Activated gamma-delta T cell treated with Interleukin-2 at 50 U/mL for 16 hours (primary cell): ENCODE measurements at places on chromosomes 16 and 17.

DNA sequence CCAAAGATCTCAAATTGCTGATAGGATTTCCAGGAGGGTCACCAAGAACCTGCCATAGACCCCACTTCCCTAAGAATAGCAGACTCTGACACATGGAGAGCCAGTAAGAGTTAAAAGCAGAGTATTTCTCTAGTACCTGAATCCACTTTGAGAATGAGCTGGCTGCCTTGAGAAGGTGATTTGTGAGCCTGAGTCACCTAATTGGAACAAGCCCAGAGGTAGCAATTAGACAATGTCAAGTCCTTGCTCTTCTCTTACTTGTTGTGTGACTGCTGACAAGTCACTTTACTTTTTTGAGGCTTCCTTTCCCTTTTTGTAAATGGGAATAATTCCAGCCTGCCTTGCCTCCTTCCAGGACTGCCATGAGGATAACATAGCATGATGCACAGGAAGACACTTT is 76.1 kb upstream of the ASIC2 start:
- no peak for DNase-seq

GRCh38 chr16:592518-593306 is 2.8 kb downstream of the RAB40C start:
- no peak for DNase-seq

DNA sequence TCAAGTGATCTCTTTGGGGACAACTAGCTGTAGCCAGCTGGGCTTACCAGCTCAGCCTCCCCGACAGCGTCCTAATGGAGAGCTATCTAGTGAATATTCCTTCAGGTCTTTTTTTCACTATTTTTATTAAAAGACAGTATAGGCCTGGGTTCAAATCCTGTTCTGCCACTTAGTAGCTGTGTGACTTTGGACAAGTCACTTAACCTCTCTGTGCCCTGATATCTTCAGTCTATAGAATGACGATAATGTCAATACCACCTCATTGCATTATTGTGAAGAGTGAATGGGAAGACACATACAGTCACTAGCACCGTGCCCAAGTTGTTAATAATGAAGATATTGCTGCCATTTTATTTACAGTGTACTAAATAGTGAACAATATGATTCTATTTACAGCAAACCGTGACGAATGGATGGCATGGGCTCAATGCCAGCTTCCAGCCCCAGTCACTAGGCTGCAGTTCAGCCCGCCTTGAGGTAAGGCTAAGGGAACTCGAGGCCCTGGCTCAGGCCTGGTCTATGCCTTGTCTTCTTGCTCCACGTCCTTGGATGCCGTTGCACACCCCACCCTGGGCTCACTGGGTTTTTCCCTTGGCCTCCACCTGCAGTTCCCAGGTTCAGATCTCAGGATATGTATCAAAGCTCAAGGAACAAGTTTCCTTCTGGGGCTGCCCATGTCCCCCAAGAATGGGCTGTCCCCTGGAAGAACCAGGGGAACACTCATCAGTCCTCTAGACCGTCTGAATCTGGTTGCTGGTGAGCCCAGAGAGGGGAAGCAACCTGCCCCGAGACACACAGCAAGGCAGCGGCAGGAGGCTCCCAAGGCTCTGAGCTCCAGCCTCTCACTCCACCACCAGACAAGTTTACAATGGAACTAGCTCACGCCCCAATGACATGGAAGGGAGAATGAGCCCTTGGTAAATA is 95.4 kb upstream of the TNRC6C start:
- DNase-seq = no peak

- no peak for DNase-seq
Observed at GRCh38 chr17:15124264-15124595, 140.9 kb downstream of the PMP22 start.

GRCh38 chr17:50265212-50265611 is 9.1 kb upstream of the TMEM92 start:
- DNase-seq = no peak

DNA sequence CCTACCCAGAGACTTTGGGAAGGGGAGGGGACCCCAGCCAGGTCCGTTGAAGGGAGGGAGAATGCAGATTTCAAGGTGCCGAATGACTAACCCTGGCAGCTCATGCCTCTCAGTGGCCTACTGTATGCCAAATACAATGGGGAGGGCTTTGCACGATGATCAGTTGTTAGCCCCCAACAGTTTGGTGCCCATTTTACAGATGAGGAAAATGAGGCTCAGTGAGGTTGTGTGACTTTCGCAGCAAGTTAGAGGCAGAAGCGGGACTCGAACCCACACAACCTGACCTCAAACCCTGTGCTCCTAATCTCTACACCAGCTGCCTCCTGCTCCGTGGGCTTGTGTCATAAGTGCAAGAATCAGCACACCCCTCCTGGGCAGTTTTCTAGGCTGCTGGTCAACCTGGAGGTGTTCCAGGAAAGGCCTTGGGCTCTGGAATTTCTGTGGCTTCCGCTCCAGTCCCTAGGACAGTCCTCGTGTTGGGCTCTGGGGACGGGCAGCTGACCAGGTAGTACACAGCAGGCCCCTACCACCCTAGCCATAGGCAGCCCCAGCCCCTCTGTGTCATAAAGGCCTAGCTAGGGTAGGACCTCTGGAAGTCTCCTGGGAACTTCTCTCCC is 11.9 kb upstream of the NAGPA start:
- DNase-seq = no peak

DNA sequence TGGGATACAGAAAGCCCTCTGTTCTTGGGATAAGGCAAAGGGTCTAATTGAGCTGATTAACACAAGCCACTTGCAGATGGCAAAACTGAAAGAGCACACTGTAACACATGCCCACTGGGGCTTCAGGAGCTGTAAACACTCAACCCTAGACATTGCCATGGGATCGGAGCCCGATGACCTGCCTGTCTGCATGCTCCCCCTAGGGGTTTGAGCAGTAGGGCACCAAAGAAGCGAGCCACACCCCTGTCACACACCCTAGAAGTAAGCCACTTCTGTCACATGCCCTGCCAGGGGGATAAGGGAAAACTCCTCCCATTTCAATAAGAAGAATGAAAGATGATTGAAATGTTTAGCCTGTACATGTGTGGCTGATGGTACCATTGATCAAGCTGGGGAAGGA is 81.3 kb upstream of the IRX6 start:
- no peak for DNase-seq

- no peak for DNase-seq
Observed at GRCh38 chr17:80844418-80844990, 147.1 kb upstream of the CHMP6 start.

DNA sequence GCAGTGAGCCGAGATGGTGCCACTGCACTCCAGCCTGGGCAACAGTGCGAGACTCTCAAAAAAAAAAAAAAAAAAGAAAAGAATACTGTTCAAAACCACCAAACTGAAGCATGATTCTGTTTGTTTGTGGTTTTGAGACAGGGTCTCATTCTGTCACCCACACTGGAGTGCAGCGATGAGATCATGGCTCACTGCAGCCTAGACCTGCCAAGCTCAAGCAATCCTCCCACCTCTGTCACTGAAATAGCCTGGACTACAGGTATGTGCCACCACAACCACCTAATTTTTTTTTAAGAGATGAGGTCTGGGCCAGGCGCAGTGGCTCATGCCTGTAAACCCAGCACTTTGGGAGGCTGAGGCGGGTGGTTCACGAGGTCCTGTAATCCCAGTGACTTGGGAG is 4.3 kb downstream of the SUMO2 start:
- DNase-seq = no peak

- DNase-seq = no peak
Observed at GRCh38 chr17:1906662-1907101, 76.9 kb downstream of the RPA1 start.

DNA sequence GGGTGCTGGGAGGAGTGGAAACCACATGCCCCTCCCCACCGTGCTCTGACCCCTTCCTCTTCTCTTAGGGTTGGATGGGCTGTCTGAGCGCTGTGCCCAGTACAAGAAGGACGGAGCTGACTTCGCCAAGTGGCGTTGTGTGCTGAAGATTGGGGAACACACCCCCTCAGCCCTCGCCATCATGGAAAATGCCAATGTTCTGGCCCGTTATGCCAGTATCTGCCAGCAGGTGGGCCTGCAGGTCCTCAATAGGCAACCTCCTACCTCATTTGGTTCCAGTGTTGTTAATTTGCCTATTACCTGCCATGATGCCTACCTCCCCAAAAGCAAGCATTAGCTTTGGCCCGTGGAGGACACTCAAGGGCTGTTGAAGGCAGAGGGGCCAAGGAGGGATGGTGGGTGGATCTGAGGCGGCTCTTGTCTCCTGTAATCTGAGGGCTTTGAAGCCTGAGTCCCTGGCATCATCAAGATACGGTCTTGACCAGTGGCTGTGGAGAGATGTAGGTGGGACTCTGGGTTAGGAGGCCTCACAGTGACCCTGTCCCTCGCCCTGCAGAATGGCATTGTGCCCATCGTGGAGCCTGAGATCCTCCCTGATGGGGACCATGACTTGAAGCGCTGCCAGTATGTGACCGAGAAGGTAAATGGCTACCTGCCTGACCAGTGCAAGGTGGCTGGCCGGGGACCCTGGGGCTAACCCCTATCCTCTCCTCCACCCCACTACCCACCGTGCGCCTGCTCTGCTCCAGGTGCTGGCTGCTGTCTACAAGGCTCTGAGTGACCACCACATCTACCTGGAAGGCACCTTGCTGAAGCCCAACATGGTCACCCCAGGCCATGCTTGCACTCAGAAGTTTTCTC is 3.4 kb downstream of the ALDOA start:
- peak; percentile 50 for DNase-seq

- no peak for DNase-seq
Observed at GRCh38 chr16:14307059-14307526, 236.0 kb downstream of the MRTFB start.

GRCh38 chr17:7852919-7853690 is 1.8 kb upstream of the TMEM88 start:
- no peak for DNase-seq

GRCh38 chr16:67969254-67970039 is 1.0 kb upstream of the SLC12A4 start:
- DNase-seq = no peak

DNA sequence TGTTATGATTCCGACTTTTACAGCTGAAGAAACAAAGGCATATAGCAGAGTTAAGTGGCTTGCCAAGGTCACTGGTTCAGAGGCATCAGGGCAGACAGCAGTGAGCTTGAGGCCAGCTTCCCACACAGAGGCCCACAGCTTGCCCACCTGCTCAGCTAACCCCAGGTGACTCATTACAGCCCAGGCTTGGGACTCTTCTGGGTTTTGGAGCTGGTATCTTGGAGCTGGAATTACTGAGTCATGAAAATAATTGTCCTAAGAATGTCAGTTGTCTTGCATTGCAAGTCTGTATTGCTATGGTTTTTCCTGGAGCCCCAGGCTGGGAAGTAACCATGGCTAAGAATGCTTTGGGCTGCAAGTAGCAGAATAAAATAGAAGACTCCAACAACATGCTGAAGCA is 32.4 kb upstream of the IRX3 start:
- no peak for DNase-seq

DNA sequence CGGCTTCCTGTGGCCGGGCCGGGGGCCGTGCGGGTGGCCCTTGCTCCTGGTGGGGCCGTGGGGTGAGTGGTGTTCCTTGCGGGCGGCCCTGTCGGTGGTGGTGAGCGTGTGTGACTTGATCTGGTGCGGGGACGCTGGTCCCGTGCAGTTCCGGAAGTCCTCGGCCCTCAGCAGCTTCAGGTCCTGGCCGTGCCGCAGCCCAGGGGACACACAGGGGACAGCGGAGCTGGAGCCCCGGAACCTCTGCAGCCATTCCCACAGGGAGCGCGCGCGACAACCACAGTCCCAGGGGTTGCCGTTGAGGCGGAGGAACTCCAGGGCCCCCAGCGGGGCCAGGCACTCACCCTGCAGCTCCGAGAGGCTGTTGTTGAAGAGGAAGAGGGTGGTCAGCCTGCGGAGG is 88.4 kb downstream of the RTN4RL1 start:
- no peak for DNase-seq

GRCh38 chr16:72809446-72809845 is 238.5 kb downstream of the ZFHX3 start:
- DNase-seq = no peak

- no peak for DNase-seq
Observed at GRCh38 chr17:71976011-71976649, 144.7 kb upstream of the SOX9 start.

GRCh38 chr17:10339051-10339450 is 33.8 kb downstream of the MYH13 start:
- no peak for DNase-seq

DNA sequence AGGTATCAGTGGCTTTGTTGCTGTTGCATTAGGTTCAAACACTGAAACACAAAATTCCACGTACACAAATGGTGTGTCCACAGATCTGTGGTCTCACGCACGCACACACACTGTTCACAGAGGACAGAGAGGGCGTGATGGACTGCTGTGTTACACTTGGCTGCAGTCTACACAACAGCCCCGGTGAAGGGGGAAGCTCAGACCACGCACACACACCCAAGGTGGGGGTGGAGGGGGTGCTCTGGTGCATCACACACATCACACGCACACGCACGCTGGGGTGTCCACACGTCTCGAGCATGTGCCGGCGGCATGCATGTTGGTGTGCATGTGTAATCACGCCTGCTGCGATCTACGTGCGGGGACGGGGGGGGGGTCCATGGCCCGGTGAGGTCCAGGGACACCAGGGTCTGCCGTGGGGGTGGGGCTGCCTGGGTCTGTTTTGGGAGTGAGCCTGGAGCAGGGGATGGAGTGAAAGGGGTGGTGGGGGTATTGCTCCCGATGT is 7.3 kb downstream of the HSD3B7 start:
- DNase-seq = no peak

DNA sequence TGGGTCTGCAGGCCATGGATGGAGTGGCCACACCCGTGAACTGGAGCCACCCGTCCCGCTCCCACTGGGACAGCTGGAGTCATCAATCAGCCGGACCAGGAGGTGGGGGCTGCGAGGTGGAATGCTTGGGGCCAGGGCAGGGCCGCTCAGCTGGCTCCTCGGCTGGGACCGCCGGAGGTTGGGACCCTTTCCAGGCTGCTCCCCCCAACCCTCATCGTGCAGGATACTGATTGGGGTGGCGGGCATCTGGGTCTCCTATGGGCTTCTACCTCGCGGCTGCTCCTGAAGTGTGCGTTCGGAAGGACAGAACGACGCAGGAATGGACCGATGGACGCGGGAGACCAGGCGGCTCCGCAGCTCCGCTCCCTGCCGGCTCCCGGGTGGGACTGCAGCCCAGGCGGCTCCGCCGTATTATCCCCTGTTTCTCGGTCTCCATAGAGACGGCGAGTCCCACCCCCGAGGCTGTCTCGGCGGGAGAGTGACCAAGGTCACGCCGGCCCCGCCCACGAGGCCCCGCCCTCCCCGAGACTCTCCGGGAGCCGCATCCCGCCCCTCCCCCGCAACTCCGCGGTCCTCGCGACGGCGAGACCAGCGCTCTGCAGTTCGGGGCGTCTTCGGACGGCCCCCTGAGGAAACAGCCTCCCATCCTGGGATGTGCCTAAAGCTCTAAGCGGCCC is at the start of gene TPPP3:
Gene TPPP3 (minus strand): TSS at position 388 of the 677 bp plus-strand sequence. CDS start 2,387 bp downstream, outside the sequence.
- DNase-seq = no peak

- DNase-seq = no peak
Observed at GRCh38 chr17:73506470-73507435, 137.5 kb downstream of the SDK2 start.

GRCh38 chr16:80971819-80972218 is 34.9 kb downstream of the CMC2 start:
- no peak for DNase-seq
